ENCODE measurements at places on chromosomes 13 and 19. TPM values are rescaled to one million over a fixed set of nuclear protein-coding genes. Genes with fewer than 3 reads are reported as not detected.

GRCh38 chr13:111006506-111007031 is 91.7 kb upstream of the ANKRD10 start:
- DNase-seq: no peak

- DNase-seq: no peak
Observed at GRCh38 chr19:50401605-50402450, 16.9 kb upstream of the SPIB start.

GRCh38 chr13:95822303-95822702 is 145.4 kb downstream of the DNAJC3 start:
- no peak for DNase-seq

GRCh38 chr13:32075170-32075851 is 43.7 kb downstream of the FRY start:
- no peak for DNase-seq

- DNase-seq: no peak
Observed at GRCh38 chr13:72523049-72523448, 204.4 kb downstream of the MZT1 start.

DNA sequence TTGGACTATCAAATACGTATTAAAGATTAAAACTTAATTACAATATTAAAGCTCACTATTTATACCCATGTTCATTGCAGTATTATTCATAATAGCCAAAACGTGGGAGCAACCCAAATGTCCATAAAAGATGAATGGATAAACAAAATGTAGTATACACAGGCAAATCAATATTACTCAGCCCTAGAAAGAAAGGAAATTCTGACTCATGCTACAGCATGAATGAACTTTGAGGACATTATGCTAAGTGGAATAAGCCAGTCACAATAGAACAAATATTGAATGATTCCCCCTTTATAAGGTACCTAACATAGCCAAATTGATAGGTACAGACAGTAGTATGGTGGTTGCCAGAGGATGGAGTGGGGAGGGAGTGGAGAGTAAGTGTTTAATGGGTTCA is 457.3 kb downstream of the FGF14 start:
- DNase-seq: no peak

DNA sequence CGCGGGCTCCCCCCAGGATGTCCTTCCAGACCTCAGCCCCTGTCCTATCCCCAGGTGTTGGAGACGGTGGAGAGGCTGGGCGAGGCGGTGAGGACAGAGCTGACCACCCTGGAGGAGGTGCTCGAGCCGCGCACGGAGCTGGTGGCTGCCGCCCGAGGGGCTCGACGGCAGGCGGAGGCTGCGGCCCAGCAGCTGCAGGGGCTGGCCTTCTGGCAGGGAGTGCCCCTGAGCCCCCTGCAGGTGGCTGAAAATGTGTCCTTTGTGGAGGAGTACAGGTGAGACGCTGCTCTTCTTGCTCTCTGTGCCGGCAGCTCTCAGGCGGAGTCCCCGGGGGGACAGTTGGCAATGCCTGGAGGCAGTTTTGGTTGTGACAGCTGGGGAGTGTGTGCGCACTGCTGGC is 6.9 kb downstream of the TTYH1 start:
- no peak for DNase-seq

- DNase-seq: peak; percentile 86
Observed at GRCh38 chr19:3986260-3987041, 1.2 kb upstream of the EEF2 start.

DNA sequence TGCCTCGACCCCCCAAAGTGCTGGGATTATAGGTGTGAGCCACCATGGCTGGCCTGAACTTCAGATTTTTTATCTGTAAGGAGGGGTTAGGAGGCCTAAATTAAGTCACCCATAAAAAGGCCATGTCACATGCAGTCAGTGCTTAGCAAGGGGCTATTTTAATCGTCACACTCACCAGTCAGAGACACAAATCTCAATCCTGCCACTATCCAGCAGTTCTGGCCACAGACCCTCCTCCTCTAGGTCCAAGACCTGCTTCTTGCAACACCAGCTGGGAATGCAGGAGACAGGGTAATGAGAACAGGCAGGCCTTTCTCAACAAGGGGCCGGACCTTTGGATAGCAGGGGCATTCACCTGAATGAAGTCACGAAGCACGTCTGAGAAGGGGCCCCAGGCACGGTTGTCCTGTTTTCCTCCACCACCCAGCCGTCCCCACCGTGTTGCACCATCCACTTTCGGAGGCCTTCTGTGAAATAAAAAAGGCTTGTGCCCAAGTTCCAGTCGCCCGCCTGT is 1.4 kb downstream of the FBXO27 start:
- DNase-seq: no peak

DNA sequence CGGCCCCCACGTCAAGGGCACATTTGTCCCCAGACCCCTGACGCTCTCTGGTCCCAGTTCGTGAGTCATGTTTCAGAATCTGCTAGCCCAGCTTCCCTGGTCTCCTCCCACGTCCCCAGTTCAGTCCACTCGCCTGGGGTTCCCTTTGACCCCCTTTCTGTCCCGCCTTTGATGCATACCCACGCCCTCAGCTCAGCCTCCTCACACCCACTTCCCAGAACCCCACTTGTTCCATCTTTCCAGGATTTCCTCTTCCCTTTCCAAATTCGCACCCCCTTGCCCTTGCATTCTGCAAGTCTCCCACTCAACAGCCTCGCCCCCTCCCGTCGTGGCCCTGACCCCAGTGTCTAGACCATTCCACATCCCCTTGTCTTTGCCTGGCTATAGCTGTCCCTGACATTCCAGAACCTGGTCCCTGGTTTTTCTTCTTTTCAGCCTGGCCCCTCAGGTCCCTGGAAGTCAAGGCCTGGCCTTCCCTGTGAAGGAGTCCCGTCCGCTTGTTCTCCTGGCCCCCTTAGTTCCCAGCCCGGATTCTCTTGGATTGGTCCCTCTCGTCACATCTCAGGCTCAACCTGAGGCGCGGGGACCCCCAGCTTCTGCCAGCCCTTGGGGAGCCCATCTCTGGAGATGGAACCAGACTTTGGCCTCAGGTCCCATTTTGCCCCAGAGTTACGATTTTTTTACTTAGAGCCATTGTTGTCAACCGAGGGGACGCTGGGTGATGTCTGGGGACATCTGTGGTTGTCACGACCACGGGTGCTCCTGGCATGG is 1.3 kb downstream of the NCLN start:
- DNase-seq: no peak

GRCh38 chr19:39236527-39236926 is 8.3 kb downstream of the IFNL3 start:
- DNase-seq: no peak

GRCh38 chr13:94520001-94520400 is 40.5 kb upstream of the DCT start:
- no peak for DNase-seq

DNA sequence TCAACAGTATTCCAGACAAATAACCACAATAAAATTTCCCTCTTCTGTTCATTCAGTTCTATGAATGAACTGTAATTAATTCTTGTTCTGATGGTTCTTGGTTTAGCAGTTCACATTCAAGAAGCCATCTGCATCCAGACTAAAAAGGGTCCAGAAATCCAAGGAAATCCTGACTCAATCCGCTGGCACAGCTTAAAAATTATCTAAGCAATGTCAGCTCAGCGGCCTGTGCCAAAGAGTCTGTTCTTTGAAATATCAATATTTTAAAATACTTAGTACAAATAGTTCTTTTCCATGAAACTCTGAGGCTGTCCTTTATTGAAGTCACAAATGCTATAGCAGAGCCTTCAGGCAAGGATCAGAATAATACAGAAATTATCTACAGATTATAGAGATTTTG is 57.2 kb downstream of the DHRS12 start:
- no peak for DNase-seq

GRCh38 chr13:27304099-27304498 is 33.5 kb downstream of the RASL11A start:
- no peak for DNase-seq

Gene EVI5L
- 11.8 TPM for total RNA-seq

Gene TLE6
- total RNA-seq: 1.5 TPM

Gene MIR17HG
- total RNA-seq: 17.1 TPM

Gene STK24
- 117 TPM for total RNA-seq

Gene TBC1D17
- total RNA-seq: 94.3 TPM

Gene ZIM2
- total RNA-seq: not detected
